ENCODE measurements at places on chromosomes 2 and 18. TPM values are rescaled to one million over a fixed set of nuclear protein-coding genes. Genes with fewer than 3 reads are reported as not detected.

DNA sequence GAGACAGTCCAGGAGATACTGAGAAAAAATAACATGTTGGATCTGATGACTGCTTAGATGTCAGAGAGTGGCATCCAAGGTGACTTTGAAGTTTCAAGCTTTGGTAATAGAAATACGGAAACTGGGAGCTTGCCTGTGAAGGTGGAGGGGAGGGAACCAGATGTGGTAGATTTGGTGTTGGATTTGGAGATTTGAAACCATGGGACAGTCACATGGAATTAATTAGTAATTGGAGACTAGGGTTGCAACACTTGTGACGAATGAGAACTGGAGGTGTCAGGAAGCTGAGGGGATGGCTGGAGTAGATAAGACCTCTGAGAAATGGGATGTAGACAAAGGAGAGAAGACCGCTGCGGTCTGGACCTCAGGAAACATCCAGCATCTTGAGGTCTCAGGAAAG, 46.7 kb downstream of the RPL37A start:
- no peak for DNase-seq

- no peak for DNase-seq
Observed at GRCh38 chr2:200220251-200220650, 86.2 kb upstream of the SPATS2L start.

DNA sequence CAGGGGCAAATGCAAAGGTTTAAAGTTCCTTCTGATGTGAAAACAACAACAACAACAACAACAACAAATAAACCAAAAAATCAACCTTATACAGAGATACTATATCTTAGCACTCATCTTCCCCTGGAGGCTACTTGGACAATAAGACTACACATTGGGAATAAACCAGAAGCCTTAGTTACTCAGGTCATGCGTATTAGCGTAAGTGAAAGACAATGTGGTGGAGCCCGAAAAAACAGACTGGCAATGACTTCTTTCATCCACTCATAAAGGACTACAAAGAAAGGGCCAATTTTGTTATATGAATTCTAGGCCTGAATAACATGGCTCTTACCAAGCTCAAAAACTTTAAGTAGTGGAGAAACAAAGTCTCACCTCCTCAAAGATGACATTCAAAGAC, 19.4 kb upstream of the PPP4R3B start:
- DNase-seq: no peak

- peak; percentile 63 for DNase-seq
Observed at GRCh38 chr2:237353215-237353614, 60.7 kb downstream of the COL6A3 start.

- DNase-seq: peak; percentile 20
Observed at GRCh38 chr2:60355849-60356261, 197.6 kb downstream of the BCL11A start.

GRCh38 chr2:235810252-235810651, 316.4 kb downstream of the AGAP1 start:
- DNase-seq: peak; percentile 61

- no peak for DNase-seq
Observed at GRCh38 chr2:146978577-146979555, 866.0 kb upstream of the ACVR2A start.

DNA sequence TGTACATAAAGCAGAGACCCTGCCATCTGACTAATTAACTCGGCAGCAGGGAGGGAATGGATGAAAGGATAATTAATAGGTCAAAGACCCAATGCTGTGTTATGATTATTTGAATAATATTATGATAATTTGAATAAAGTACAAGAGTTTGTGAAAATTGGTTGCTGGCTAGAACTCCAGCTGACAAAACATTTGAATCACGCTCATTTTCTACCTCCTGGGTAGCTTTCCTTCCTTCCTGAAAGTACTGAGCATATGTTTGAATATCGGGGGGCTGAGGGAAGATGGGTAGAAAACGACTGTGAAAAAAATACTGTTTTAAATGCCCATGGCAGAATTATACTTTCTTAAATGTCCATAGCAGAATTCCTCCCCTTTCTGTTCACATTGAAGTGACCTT, 243.6 kb upstream of the RBMS1 start:
- no peak for DNase-seq

DNA sequence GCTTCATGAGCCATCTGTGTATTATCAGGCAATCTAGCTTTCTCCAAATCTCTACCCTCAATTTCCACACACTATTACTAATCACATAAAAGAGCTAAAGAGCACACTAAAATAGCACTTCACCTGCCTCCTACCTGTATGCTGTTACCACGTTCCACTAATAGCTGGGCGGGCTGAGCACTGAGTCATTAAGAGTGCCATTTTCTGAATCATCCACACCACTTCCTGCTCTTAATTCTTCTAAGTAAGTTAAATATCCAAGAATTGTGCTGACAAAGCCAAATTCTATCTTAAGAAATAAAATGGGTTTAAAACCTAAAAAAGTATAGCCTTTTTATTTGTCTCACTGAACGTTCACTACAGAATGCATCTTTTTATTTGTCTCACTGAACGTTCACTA, 35.7 kb downstream of the NOL10 start:
- DNase-seq: no peak

GRCh38 chr2:180006231-180006630, 866 bp downstream of the CWC22 start:
- no peak for DNase-seq

DNA sequence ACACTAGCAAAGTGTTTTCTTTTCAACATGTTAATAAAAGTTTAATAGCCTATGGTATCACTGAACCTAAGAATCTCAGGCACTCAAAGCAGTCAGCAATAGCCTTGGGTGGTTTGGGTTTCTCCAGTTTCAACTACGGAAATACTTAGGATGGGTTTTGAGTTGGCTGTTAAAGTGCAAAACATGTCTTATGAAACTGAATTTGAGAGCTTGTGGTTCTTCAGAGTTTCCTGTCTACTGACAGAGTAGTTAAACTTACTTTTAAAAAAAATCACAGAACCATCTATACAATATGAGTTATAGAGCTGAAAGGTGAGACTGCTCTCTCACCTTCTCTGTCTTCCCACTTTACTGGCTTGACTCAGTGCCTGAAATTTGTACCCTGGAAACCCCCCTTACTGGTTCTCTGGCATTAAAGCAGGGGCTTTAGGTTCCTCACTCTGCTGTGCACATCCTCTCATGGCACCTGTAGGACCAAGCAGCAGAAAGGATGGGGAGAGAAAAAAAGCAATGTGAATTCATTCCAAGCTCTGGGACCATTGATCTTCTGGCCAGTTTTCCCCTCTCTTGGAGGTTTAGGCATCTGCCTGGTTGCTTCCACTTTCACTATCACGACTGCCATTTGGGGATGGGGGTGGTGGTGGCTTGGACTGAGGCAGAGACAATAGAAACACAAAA, 18.1 kb downstream of the CCDC141 start:
- DNase-seq: no peak

DNA sequence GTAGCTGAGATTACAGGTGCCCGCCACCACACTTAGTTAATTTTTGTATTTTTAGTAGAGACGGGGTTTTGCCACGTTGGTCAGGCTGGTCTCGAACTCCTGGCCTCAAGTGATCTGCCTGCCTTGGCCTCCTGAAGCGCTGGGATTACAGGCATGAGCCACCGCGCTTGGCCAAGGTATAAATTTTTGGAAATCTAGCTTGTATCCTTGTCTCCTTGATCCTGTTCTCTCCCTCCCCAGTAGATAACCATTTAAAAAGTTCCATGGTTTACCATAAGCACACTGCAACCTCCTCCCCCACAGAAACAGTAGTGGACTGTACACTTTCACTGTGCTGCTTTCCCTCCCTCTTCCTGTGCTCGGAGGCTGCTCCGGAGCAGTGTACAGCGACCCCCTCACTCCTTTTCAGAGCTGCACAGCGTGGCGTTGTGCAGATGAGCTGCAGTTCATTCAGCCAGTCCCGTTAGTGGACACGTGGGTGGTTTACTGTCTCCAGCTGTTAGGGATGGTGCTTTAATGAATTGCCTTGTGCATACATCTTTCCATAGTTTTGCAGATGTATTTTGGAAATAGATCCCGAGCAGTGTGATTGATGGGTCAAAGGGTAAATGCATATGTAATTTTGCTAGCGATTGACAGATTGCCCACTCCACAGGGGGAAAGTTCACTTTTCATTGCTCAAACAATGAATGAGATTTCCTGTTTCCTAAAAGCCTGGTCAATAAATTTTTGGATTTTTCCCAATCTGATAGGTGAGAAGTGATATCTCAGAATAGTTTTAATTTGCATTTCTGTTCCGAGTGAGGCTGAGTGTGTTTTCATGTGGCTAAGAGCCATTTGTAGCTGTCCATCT, 14.8 kb downstream of the ASB1 start:
- no peak for DNase-seq

DNA sequence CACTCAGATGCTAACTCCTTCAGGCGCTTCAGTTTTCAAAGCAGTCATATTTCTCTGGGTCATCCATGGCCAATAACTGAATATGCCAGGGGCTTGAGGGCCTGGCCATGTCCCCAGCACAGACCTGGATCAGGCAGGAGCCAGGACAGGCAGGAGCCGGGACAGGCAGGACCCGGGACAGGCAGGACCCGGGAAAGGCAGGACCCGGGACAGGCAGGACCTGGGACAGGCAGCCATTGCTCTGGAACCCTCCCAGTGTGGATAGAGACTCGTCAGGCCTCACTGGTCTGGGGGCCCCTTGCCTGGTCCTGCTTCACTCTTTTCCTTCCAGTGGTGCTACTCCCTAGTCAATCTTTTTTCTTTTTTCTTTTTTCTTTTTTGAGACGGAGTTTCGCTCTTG, 117.5 kb upstream of the TEX51 start:
- DNase-seq: no peak

DNA sequence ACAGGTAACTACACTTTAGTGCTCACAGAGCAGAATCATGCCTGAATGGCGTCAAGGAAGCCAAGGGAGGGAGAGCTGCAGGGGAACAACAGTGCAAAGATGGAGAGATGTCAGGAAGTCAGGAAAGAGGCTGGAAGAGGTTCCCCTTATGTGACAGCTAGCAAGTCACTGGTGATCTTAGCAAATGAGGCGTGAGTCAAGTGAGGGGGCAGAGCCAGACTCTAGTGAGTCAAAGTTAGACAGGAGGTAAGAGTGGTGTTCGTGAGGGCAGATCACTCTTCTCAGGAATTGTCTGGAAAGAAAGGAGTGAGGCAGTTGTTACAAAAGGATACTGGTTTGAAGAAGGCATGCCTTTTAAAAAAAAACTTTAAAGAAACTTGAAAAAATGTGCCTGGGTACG, 87.1 kb downstream of the MEP1B start:
- DNase-seq: no peak

DNA sequence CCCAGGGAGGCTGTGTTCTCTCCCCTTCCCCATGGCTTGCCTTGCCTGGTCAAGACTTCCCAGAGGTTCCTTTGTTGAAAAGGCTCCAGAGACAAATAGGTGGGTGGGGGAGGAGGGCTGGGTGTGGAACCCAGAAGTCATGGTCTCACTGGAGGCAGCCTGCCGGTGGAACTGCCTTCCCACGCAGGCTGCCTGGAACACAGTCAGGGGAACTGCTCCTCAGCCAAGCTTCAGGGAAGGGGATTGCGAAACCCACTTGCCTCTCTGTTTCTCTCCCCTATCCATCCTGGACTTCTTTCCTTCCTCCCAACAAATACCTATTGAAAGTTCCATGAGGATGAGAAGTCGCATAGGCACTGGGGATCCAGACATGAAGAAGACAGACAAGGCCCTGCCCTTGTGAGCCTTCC, 31.6 kb downstream of the MARCO start:
- no peak for DNase-seq

GRCh38 chr2:235088496-235088921, 136.7 kb downstream of the SH3BP4 start:
- peak; percentile 30 for DNase-seq

- no peak for DNase-seq
Observed at GRCh38 chr18:32803568-32803967, 30.7 kb upstream of the KLHL14 start.

- DNase-seq: peak; percentile 68
Observed at GRCh38 chr2:62570861-62571698, 65.1 kb upstream of the TMEM17 start.

DNA sequence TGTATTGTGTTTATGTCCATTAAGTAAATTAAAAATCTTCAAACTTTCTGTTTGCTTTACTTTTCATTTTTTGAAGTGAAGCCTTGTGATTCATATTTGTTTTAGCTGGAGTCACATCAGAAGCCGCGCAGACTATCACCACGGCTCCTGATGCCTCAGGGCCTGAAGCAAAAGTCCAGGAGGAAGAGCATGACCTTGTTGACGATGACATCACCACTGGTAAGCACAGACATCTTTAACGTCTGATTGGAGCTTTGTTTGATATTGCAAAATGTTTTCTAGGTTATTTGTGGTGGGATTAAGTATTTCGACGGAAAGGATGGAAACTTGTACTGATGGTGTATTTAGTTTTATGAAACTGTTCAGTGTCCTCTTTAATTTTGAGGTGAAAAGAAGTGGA, 164.8 kb downstream of the WDR7 start:
- DNase-seq: no peak

DNA sequence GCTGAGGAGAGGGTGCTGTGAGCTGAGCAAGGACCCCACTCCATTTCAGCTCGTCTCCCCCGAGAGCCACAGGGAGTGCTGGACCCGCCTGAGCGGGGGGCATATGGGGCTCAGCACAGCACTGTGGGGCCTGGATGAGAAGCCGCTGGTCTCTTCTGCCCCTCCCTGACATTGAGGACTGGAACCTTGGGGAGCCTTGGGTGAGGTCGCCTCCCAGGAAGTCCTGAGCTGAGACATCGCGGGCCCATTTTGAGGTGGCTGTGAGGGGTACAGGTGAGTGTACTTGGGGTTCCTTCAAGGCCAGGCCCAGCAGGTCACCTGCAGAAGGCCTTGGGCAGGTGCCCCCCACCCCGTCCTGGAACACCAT, 3.1 kb upstream of the AQP12A start:
- no peak for DNase-seq

- no peak for DNase-seq
Observed at GRCh38 chr2:210527286-210527685, 29.1 kb upstream of the CPS1 start.

The TNFRSF11A gene
- total RNA-seq: 13.7 TPM

The PSTPIP2 gene
- total RNA-seq: 14.4 TPM

The CAPN14 gene
- 0.31 TPM for total RNA-seq

The USP37 gene
- 25.2 TPM for total RNA-seq

The KCNS3 gene
- total RNA-seq: 15.2 TPM

The CDH2 gene
- 486 TPM for total RNA-seq

The RNF152 gene
- 90.8 TPM for total RNA-seq

The ARL5A gene
- total RNA-seq: 72.2 TPM

The C2orf49 gene
- 43.4 TPM for total RNA-seq

The MAP2 gene
- 1.8 TPM for total RNA-seq

The POTEC gene
- total RNA-seq: not detected

Measured in endodermal cell (in vitro differentiated cells).